ENCODE measurements at places on chromosomes 6 and 20.

DNA sequence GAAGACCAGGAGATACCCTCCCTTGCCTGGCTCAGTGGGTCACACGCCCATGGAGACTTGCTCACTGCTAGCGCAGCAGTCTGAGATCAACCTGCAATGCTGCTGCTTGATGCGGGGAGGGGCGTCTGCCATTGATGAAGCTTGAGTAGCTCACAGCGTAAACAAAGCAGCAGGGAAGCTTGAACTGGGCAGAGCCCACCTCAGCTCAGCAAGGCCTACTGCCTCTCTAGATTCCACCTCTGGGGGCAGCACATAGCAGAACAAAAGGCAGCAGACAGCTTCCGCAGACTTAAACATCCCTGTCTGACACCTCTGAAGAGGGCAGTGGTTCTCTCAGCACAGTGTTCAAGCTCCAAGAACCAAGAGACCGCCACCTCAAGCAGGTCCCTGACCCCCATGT, 271.3 kb downstream of the ESR1 start:
- DNase-seq, result no peak

DNA sequence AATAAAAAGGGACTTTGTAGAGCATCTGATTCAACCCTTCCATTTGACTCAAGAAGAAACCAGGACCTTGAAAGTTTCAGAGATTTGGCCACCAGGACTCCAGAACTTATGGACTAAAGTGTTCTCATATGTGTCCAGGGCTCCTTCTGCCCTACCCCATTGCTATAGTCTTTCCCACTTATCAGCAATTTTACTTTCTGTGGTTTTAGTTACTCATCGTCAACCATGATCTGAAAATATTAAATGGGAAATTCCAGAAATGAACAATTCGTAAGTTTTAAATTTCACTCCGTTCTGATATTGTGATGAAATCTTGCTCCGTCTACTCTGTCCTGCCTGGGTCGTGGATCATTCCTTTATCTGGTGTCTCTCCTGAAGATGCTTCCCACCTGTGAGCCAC, 259.8 kb downstream of the PHACTR1 start:
- no peak for DNase-seq

DNA sequence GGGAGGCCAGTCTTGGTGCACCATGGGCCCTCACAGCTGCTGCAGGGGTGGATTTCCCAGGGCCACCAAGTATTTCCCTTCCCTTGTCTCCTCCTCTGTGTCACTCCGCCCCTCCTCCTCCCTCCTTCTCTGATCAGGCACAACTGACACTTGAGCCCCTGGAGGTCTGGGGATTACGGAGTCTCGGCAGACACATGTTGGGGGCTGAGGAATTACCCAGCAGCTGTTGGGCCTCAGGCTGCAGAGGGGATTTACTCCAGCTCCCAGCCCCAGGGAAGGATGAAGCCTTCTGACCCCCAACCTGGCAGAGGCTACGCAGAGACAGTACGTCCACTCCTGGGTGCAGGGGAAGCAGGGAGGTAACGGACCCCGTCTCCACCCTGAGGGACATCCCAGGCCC, 420.5 kb upstream of the SULF2 start:
- no peak for DNase-seq

- DNase-seq, result no peak
Measured at GRCh38 chr6:156379392-156380289, 397.5 kb upstream of the ARID1B start.

- DNase-seq, result no peak
Measured at GRCh38 chr20:62759981-62760431, 36.3 kb upstream of the MRGBP start.

DNA sequence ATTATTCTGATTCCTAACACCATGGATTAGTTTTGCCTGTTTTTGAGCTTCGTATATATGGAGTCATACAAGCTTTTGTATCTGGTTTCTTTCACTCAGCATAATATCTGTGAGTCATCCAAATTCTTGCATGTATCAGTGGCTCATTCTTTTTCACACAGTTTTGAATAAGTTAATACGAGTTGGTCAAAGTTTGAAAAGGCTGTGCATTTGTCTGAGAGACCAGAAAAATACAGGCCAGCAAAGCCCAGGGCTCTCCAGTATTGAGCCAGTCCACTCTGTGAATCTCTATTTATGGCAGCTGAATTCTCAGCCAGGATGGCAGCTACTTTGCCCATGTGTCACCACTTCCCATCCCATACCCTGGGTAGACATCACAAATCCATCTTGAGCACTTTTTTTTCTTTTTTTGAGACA, 7.2 kb upstream of the CHMP4B start:
- no peak for DNase-seq

DNA sequence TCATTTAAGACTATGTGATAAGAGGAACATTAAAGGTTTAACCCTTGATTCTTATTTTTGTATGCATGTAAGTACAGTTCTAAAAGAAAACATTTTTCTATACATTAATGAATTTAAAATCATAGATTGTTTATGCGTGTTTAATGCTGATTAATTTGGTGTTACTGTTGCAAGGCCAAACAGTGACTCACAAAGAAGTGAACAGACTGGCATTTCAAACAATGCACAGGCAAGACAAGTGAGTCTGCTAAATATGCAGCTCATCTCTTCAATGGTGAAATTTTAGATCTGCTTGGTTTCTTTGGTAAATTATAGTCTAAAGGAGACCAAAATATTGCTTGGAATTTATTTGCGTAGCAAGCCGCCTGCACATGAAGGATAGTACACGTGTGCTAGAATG, 417.4 kb upstream of the SOX4 start:
- DNase-seq, result no peak

DNA sequence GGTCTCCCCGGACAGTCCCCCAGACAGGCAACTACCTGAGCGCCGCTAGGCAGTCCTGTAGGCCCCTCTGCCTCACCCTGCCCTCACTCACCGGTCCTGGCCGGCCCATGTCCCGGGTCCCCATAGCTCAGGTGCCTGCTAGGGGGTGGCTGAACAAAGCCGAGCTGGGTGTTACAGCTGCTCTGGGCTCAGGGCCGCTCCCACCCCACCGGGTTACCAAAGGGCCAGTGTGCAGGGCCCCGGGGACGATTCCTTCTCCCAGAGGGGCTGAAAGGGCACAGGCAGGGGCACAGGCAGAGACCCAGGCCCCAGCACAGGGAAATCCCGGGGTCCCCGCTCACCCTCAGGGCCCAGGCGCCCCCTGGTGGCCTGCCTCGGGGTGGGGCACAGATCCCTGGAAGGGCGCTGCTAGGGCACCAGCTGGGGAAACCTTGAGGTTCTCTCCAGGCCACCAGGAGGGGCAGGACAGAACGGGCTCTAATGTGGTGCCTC, 118.4 kb downstream of the GRM4 start:
- no peak for DNase-seq

GRCh38 chr6:12269110-12269509, 21.1 kb upstream of the EDN1 start:
- DNase-seq, result no peak

- DNase-seq, result no peak
Measured at GRCh38 chr6:52089758-52090348, 2.4 kb upstream of the PKHD1 start.

DNA sequence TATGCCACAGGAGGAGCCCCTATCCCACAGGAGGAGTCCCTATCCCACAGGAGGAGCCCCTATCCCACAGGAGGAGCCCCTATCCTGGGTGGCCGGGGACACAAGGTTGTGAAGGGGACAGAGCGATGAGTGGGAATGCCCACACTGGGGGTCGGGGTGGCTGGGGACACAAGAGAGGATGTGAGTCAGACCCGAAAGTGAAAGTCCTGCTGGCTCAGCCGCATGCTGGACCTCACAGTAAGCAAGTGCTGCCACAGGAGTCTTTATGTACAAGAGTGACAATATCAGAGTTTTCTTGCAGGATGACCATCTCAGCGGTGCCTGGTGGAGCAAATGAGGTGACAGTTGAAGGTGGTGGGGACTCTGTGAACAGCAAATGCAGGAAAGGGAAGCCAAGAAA, 93.7 kb downstream of the PSMB1 start:
- no peak for DNase-seq

DNA sequence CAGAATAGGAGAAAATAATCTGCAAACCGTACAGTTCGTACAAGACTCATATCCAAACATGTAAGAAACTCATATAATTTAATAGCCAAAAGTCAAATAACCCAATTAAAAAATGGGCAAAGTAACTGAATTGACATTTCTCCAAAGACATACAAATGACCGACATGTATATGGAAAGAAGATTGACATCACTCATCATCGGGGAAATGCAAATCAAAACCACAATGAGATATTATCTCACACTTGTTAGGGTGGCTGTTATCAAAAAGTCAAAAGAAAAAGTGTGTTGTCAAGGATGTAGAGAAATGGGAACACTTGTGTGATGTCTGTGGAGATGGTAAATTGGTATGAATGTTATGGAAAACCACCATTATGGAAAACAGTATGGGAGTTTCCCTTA, 70.5 kb upstream of the STXBP5 start:
- DNase-seq, result no peak

GRCh38 chr6:31299947-31300346, 28.1 kb upstream of the HLA-C start:
- DNase-seq, result no peak

DNA sequence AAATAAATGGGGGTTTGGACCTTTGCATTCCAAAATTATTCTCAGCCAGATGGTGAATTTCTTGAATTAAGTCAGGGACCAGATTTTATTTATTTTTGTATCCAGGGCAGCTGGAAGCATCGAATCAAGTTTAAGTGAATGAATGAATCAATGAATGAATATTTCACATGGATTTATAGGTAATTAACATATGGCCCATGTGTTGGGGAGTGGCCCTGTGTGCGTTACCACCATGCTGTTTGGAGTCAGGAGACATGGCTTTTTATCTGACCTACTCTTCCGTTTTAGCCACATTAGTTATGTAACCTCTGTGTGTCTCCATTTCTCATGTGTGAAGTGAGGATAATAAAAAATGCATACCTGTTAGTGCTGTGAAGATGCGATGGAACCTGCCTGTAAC, 213.5 kb downstream of the CDH26 start:
- no peak for DNase-seq

DNA sequence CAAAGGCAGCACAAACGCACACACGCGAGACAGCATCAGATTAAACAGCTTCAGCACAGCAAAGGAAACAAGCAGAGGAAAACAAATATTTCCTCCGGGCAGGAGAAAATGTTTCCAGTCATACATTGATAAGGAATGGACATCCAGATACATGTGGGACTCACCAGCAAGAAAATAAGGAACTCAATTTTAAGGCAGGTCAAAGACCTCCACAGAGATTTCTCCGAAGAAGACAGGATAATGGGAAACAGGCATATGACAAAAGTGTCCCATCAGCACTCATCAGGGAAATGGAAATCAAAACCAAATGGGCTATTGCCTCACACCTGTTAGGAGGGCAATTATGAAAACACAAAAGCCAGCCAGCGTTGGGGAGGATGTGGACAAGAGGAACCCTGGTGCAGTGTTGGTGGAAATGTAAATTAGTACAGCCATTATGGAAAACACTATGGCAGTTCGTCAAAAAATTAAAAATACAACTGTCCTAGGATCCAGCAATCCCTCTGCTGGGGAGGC, 9.7 kb upstream of the SLCO4A1 start:
- no peak for DNase-seq

GRCh38 chr20:46022411-46023147, 6.4 kb upstream of the SLC12A5 start:
- DNase-seq, result peak; percentile 81

DNA sequence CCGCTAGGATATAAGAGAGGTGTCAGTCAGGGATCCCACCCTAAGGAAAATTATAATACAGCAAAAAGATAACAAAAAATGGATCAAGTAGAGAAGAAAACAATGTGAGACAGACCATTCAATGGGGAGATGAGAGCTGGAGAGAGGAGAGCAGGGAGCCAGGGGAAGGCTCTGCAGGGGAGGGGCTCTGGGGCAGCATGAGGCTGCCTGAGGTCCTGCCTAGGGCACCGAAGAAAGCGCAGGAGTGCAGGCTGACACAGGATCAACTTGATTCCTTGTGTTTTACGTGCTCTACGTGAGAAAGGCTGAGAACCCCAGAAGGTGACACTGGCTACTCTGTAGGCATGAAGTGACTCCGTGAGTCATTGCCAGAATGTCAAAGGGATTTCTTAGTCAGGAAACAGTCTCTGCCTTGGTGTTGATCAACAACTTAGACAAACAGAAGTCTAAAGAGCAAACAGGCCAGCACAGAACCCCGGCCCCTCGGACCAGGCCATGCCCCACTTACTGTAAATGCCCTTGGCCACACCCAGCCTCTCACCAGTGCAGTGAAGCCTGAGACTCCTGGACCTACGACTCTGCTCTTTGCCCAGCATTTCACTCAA, 290.1 kb upstream of the PRDM1 start:
- DNase-seq, result no peak

- DNase-seq, result no peak
Measured at GRCh38 chr6:137973201-137973600, 106.1 kb downstream of the TNFAIP3 start.

GRCh38 chr6:47574789-47575188, 97.2 kb downstream of the CD2AP start:
- DNase-seq, result no peak

- DNase-seq, result no peak
Measured at GRCh38 chr6:7668936-7669335, 57.0 kb upstream of the BMP6 start.

DNA sequence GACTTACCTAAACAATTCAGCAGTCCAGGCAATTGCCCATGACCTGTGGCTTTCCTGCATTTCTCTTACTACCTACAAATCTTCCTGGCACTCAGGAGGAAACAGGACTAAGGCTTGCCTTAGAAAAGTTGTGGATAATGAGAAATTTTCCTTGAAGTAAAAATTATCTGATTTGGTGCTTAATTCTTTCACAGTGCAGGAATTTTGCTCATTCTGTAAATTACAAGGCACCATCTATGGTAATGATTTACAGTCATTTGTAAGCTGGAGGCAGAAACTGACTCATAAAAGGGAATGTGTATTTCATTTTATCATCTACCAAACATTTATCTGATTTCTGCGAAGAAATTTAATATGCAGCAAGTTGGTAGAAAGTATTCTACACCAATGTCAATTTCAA, 211.5 kb upstream of the FKBP1C start:
- no peak for DNase-seq

DNA sequence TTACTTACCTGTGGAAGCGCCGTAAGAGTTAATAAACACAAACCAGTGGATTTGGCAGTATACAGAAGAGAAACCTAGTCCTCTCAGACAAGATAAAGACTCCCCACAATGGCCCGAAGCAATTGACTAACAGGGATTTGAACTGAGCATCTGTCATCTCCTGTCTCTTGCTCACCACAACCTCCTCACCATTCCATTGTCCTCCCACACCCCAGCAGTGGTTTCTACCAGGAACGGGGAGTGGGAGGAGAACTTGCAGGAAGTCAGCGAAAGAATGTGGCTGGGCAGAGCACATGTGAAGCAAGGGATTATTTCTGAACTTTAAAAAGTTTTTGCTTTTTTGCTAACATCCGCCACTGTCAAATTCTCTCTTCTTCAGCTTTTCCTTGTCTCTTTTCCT, 24.6 kb upstream of the TAAR1 start:
- DNase-seq, result no peak

DNA sequence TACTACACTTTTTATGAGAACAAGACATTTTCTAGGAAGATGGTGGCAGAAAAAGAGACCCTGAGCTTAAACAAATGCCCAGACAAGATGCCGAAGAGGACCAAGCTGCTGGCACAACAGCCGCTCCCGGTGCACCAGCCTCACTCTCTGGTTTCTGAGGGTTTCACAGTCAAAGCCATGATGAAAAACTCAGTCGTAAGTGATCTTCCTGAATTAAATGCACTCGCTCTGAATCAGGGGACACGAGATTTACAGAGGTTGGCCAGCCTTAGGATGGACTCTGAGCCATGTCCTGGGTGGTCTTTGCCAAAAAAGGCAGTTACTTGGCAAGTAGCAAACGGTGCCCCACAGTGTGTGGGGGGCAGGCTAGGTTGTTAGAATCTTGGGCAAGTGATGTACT, 423 bp downstream of the PACRG start:
- no peak for DNase-seq

All from cerebellum (tissue), 4 donors.